WTC11 (cell line): ENCODE measurements at places on chromosomes 5 and 9. TPM values are rescaled to one million over a fixed set of nuclear protein-coding genes. Genes with fewer than 3 reads are reported as not detected.

GRCh38 chr9:90107040-90107725, 502.4 kb downstream of the GADD45G start:
- no peak for DNase-seq

GRCh38 chr5:102965653-102966052, 154.3 kb downstream of the GIN1 start:
- DNase-seq: no peak

DNA sequence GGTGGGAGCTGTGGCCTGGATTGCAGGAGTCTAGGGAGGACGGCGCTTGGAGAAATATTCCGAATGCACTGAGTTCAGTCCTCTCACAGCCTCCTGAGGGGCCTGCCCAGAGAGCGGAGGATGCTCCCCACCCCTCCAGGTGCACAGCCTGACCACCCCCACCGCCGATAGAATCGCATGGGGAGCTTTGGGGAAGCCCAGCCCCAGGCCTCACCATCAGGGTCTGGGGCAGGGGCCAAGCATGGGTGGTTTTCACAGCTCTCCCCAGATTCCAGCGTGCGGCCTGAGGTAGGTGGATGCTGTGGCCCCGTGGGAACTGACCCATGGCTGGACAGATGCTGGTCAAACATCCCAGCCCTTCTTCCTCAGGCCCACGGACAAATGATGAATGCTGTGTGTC, 79.9 kb upstream of the OLFM1 start:
- no peak for DNase-seq

- DNase-seq: no peak
Measured at GRCh38 chr5:25458628-25459027, 813.9 kb upstream of the CDH10 start.

- DNase-seq: no peak
Measured at GRCh38 chr9:92438900-92439526, 14.7 kb upstream of the OMD start.

The EIF4E1B gene
- 0.74 to 1.3 TPM (median 1.1 TPM) in 3 replicates for total RNA-seq

The HTR4 gene
- total RNA-seq: not detected in 3 replicates

The SLCO6A1 gene
- 0.39 to 0.64 TPM (median 0.42 TPM) in 3 replicates for total RNA-seq
